ENCODE measurements at places on chromosomes 1 and 21.

GRCh38 chr1:197171531-197171930 lies 25.1 kb upstream of the ASPM start:
- no peak for DNase-seq

DNA sequence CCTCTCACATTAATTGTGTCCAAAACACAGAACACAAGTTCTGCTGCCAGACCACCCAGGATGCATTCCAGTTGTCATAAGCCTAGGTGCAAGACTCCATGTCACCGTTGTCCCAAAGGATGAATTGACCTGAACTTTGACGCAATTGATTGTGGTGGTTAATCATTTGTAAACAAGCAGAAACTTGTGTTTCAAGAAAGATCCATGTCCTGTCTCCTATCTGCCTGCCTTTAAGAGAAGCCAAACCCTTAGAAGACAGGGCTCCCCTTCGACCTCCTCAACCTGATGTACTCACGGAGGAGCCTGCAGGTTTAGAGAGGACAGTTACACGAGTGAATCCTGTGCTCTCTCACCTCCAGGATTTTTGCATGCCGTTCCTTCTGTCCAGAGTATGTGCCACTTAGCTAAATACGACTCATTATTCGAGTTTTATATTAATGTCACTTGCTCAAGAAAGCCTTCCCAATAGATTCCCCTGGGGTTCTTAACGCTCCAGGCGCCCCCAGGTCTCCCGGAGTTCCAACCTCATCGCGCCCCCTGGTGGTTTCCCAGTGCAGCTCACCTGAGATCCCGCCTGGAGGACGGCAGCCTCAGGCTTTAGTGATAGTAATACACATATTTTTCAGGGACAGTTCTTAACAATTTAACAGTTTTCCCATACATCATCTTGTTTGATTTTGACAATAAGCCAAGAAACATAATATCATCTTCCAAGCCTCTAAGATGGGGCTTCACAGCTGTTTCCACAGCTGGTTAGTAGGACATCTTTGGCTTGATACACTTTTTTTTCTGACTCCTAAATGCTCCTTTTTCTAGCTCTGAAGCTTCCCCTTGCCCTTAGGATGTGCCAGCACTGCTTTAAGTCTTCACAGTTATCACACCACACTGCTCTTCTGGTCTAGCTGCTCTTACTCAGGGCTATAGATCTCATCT lies 2.4 kb upstream of the C8B start:
- DNase-seq, result no peak

DNA sequence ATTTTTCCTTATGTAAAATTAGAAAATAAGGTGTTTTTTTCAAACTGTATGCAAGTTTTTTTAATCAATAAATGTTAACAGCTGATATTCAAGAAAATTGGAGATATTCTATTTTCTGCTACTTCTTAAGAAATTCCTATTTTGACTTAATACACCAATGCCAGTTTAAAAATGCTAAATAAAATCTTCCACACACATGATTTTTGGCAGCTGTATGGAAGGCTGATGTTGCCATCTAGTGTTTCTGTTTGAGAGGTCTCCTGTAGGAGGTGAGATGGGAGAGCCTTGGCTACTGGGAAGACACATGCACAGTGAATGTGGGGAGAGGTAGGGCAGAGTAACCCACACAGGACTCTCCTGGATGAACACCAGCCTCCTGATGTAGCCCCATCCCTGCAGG lies 29.2 kb upstream of the OR2B11 start:
- DNase-seq, result peak; percentile 46

DNA sequence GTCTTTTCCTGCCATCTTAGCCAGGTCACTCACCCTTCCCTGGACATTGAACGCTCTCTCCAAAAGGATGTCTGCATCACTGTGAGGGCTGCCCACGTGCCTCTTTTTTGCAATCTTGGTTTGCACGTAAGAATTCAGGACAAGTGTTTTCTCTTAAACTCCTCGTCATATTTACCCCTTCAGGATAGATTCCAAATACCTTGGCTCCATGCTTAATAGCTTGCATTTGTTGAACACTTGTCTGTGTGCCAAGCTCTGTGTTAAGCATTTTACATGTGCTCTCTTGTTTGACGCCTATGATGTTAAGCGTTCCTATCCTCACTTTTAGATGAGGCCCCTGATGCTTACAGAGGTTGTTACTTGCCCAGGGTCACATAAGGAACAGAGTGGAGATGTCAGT lies 29.8 kb downstream of the RCSD1 start:
- DNase-seq, result no peak

DNA sequence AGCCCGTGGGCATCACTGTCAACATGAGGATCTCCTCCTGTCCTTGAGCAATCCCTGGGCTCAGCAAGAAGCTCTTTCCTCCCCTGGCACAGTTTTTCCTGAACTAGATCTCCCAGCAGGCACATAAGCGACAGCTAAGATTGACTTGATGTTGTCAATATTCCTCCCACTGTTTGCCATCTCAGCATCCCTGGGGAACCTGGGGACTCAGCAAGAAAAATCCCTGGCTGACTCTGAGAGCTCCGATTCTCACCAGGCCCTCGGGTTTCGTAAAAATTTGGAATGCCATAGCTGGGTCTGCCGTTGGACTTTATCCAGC lies 687.2 kb downstream of the MATN1 start:
- DNase-seq, result no peak

- no peak for DNase-seq
These were observed 94.5 kb downstream of the SYT2 start for GRCh38 chr1:202615501-202616354.

- no peak for DNase-seq
These were observed 97.7 kb upstream of the IRF2BP2 start for GRCh38 chr1:234707641-234708040.

GRCh38 chr1:229407206-229408026 lies 26.5 kb downstream of the ACTA1 start:
- DNase-seq, result no peak

GRCh38 chr1:166330096-166330495 lies 163.3 kb upstream of the FAM78B start:
- DNase-seq, result no peak

DNA sequence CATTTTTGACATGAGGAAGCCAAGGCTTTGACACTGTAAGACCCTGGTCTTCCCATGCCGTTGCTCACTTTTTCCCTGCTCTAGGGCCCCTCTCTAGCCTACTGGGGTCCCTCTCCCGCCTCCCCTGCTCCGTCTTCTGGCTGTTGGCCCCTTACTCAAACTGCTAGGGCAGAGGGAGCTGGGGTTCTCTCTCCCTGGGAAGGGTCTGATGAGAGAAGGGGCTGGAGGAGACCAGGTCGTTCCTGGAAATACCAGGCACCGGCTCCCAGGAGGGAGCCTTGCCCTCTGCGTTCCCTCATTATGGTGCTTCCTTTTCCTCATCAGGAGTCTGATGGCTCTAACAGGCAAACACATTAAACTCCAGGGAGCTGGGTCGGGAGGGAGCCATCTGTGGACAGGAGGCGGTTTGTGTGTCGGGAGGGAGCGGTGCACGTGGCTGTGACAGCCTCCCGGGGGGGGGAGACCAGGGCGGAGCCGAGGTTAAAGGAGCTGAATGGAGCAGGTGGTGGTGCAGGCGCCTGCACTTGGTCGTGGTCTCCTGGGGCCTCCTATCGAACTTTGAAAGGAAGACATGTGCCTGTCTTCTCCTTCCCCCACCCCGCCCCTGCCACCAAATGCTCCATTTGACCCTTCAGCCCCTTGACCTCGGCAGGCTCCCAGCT lies 35.4 kb upstream of the LHX4 start:
- no peak for DNase-seq

- no peak for DNase-seq
These were observed 366.9 kb downstream of the S1PR1 start for GRCh38 chr1:101603726-101604125.

DNA sequence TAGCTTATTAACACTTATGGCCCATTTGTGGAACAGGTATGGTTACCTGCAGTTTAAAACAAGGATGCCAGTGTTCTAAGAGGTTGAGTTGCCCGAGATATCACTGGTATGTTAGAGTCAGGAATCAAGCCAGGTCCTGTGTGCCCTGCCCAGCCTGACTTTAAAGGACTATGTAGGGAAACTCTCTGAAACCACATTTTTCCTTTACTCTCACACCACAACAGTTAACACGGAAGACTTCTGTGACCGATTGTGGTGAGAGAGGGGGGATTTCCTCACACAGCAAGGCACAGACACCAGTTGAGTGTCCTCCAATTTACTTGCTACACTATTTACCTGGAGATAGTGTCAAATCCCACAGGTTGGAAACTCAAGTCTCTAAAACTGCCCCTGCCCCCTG lies 47.8 kb downstream of the UCK2 start:
- no peak for DNase-seq

GRCh38 chr1:45623972-45624371 lies at the start of gene CCDC17:
Gene CCDC17, minus strand, starts transcription at chr1:45624054. Its CDS starts 145 bp downstream, at chr1:45623909.
- DNase-seq, result no peak

DNA sequence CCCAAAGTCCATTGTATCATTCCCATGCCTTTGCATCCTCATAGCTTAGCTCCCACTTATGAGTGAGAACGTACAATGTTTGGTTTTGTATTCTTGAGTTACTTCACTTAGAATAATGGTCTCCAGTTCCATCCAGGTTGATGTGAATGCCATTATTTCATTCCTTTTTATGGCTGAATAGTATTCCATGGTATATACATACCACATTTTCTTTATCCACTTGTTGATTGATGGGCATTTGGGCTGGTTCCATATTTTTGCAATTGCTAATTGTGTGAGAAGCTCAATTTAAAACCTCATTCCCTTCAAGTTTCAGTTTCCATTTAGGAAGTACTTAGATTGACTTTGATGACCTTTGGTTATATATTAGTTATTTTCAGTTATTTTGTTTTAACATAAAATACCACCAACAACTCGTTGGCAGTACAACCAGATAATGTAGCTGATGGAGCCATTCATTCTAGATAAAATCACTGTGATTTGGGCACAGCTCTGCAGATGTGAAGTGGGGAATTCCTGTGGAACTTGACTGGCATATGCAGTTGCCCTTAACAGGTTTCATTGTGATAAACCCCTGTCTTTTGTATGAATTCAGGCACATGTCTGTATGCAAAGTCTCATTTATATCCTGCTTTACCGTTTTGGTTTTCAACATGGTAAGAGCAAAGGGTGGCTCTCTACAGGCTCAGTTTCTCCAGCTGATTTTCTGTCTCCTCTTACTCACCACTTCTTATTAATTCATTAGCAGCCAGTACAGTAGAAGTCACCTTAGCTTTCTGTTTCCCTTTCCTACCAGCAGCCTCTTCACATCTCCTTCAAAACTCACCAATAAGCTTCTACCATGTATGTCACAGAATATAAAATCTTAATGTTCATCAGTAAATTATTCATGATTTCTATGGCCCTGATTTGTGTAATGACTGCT lies 170.9 kb downstream of the C1orf21 start:
- DNase-seq, result no peak

DNA sequence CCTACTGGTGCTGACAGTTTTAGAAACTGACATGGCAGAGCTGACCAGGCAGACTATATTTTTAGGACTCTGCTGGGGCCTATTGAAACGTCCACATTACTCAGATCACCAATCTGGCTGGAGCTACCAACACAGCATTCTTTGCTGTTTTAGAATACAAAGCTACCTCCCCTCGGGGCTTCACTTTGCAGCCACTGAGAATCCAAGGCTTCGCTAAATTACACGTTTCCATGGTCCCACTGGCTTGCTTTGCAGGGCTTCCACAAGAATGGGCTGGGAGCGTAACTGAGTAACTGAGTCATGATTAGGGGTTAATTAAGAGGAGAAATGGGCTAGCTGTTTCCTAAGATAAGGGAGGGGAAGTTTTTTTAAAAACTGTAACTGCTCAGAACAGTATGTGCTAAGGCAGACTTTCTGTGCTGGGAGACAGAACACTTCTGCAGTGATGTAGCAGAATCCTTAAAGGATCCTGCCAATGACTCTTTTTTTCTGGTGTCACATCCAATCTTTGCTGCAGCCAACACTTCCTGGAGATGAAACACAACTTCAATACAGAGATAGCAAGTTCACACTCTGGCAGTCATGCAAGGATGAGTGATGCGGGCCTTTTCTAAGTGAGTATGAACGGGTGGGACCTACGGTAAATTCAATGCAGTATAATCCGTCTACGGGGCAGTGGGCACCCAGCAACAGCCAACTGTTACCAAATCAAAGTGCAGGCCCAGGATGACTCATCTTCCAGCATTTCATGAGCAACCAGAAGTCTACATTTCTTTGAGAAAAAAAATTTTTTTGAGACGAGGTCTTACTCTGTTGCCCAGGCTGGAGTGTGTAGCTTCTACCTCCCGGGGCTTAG lies 21.5 kb downstream of the NDUFS5 start:
- DNase-seq, result no peak

DNA sequence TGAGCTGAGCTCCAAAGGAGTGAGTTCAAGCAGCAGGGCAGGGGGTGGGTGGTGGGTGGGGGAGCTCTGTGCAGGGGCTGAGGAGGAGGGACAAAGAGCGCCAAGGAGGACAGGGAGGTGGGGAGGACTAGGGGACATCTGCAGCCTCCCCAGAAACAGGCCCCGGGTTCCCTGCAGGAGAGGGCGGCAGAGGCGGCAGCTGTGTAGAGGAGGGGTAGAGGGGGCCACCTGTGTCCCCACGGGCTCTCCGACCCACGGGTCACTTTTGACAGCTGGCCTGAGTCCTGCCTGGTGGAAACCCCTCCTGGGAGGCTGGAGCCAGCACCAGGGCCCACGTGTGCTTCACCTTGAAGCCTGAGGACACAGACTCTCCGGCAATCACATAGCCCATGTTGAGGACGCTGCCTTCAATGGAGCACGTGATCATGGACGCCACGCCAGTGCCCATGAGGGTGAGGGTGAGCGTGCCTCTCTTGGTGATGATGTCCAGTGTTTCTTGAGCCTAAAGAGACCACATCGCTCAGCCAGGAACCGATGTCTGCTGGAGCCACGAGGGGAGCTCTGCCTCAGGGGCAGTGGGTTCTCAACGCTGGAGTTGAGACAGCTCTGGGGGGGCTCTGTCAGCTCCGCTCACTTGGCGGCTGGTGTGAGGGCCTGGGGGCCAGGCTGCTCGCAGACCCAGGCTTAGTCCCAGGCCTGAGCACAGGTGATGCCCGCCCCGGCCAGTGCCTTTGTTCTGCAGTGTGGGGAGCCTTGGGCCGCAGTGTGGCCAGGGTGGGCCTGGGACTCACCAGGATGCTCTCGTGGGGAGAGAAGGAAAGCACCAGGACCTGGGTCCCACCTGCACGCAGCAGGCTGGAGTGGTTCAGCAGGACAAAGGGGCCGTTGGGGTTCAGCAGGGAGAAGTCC lies 6.6 kb upstream of the TMEM52 start:
- DNase-seq, result no peak

GRCh38 chr1:230382001-230382491 lies 44.1 kb downstream of the PGBD5 start:
- no peak for DNase-seq

GRCh38 chr1:208048904-208049303 lies 138.0 kb upstream of the CD34 start:
- DNase-seq, result no peak
